SJSA1 (cell line): ENCODE measurements at places on chromosomes 5 and 9.

DNA sequence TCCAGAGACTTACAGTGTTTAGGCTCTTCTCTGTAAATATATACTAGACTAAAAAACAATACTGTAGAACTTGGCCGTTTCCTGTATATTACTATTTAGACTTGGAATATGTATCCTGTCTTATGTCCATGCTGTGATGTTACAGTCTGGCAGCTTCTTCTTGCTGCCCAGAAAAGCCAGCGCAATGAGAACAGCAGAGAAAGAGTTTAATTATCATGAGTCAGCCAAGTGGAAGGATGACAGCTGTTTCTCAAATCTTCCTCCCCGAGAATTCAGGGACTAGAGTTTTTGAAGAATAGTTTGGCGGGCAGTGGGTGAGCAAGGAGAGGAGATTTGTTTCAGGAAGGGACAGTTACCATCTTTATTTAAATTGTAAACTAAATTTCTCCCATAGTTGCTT, 37.5 kb downstream of the NAA35 start:
- no peak for DNase-seq

DNA sequence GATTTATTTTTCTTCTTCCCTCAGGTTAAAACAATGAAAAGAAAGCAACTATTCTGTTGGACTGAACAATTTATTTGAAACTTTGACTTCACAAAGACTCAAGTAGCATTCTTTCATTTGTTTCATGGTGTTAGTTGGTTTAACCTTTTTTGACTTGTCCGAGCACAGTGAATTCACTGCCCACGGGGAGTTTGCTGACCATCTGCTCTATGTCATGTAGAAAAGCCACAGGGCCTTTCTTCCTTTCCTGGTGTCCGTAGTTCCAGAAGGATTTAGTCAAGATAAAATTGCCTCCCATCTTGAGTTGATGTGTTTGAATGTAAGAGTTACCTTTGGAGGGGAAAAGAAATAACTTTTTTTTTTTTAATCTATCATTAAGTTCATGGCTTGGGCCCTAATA, 55.1 kb upstream of the ZNF608 start:
- DNase-seq = no peak

DNA sequence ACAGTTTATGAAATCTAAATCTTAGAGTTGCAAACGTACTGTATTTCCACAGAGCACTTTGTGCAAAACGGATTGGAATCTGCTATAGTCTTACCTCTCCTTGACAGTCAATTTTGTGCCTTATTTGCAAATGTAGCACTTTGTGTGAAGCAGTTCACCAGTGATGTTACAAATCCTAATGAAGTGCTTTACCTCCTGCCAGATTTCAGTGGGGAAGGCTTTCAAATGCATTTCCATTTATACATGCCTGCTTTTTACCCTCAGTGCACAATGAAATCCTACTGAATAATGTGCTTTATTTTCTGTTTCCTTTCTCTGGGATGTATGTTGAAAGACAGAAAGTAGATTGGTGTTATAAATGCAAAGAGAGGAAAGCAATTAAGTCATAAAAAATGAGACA, 2141.6 kb upstream of the C9orf72 start:
- no peak for DNase-seq

DNA sequence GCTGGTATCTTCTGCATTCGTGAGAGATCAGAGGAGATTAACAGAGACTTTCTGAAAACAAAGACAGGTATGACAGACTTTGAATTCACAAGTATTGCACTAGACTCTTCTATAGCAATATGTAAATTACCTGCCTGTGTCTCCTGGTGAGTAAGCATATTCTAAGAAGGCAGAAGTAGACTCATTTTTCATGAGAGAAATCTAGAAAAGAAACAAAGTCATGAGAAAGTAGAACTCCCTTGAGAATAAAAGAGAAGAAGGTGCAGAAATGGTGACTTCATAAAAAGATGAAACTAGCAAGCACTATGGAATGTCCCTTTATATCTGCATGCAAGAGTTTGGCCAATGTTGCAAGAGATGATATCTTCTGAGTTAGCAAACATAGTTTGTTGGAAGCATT, 419.8 kb downstream of the DMRT2 start:
- no peak for DNase-seq

GRCh38 chr9:529731-530130, 311.8 kb upstream of the DMRT1 start:
- DNase-seq = no peak
